ENCODE measurements at places on chromosomes 12 and 14. TPM values are rescaled to one million over a fixed set of nuclear protein-coding genes. Genes with fewer than 3 reads are reported as not detected.

CRACR2A gene
- 1.3 TPM for total RNA-seq

GRCh38 chr12:12899530-12900380 lies 8.4 kb downstream of the GPRC5A start:
- no peak for DNase-seq

DNA sequence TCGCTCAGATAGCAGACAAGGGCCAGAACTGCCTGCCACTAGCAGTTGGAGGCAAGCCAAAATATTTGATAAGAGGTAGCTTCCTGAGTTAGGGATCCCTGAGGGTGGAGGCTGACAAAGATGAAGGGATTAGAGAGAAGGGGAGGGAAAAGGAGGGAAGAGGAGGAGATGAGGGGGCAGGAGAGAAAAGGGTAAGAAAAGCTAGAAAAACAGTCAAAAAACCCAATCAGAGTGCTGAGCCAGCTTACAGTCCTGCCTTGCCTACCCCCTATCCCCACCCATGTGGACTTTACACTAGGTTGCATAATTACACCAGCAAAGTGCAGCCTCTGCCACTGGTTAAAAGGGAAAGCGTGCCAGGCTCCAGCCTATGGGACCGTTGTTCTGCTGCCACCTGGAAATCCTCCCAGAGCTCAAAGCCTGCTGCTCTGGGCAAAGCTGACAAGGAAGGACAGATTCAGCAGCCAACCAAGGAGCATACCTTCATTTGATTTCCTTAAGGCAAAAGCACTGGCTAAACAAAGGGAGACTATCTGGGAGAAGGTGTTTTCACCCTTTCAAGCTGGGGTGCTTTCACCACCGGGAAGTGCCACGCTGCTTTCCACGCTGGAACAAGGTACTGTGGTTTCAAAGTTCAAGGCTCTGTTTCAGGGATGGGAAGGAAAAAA lies 3.8 kb upstream of the NUMB start:
- no peak for DNase-seq

GRCh38 chr14:74495356-74495755 lies 1.8 kb downstream of the ISCA2 start:
- DNase-seq = no peak

GRCh38 chr12:108630481-108631207 lies 3.0 kb downstream of the SELPLG start:
- no peak for DNase-seq

Data from muscle of leg (tissue), 16 donors.